Psoas muscle (tissue), 8 donors: ENCODE measurements at places on chromosomes 5 and 9.

DNA sequence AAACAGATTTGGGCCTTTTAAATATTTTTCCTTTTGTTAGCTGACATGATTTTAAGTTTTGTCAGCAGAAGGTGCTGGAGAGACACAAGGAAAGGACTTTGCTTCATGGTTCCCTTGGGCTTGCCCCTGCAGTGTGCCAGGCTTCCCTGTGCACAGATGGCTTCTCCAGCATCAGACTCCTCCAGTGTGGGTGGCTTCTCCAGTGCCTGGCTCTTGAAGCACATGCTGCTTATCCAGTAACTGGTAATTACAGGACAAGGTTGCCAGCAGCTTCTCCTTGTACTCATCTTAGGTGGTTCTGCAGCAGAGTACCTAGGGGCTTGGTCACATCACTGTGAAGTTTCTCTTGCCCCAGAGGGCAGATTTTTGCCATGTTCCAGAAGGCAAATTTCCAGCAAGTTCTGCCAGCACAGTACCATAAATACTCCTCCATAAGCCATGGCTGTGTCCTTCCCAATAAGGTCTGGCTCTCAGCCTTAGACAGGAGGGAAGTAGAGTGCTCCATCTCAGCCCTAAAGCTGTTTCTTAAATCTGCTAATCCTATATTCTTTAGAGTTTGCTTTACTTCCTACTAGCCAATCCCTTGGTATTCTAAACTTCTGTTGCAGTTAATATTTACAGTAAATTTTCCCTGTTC is 62.4 kb downstream of the PJA2 start:
- DNase-seq, result no peak
- peaks cover 13% of the 10 kb centered on the region for H3K4me1 ChIP-seq
- no peaks in the 10 kb centered on the region for H3K36me3 ChIP-seq
- H3K27me3 ChIP-seq, result no peaks in the 10 kb centered on the region
- no peak overlapping the region for H3K4me3 ChIP-seq
- no peak overlapping the region for H3K27ac ChIP-seq

DNA sequence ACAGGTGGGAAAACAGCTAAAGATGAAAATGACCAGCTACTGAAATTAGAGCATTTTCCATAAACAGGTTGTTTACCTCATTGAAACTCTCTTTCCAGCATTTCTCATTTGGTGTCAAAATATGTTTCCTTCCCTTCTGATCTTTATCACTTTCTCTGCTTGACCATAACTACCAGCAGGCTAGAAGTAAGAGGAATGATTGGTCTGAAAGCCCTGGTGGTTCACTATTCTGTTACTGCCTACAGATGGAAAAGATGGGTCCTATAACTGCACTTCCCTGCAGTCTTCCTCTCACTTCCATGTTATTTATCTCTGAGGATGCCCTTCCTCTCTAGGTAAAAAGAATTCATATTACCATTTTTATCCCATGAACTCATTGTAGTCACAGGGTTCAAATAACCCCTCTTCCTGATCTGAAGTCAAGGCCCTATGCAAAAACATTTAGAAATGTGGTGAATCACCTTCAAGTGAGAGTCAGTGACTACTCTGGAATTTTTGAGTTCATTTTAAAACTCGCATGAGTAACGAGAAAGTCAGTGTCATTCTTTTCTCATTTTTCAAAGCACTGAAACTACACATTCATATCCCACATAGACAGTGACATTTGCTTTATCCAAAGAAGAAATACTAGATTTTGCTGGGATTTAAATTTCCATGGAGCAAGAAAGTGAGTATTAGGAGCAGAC is 51.7 kb downstream of the ZNF474 start:
- H3K4me3 ChIP-seq, result no peak overlapping the region
- peaks cover 5% of the 10 kb centered on the region for H3K4me1 ChIP-seq
- no peak for DNase-seq
- H3K27ac ChIP-seq, result no peak overlapping the region
- no peaks in the 10 kb centered on the region for H3K36me3 ChIP-seq

GRCh38 chr5:177232358-177232757 is 71.2 kb downstream of the RAB24 start:
- H3K4me3 ChIP-seq, result no peak overlapping the region
- H3K36me3 ChIP-seq, result no peaks in the 10 kb centered on the region
- no peaks in the 10 kb centered on the region for H3K27me3 ChIP-seq
- peaks cover 43% of the 10 kb centered on the region for H3K4me1 ChIP-seq

DNA sequence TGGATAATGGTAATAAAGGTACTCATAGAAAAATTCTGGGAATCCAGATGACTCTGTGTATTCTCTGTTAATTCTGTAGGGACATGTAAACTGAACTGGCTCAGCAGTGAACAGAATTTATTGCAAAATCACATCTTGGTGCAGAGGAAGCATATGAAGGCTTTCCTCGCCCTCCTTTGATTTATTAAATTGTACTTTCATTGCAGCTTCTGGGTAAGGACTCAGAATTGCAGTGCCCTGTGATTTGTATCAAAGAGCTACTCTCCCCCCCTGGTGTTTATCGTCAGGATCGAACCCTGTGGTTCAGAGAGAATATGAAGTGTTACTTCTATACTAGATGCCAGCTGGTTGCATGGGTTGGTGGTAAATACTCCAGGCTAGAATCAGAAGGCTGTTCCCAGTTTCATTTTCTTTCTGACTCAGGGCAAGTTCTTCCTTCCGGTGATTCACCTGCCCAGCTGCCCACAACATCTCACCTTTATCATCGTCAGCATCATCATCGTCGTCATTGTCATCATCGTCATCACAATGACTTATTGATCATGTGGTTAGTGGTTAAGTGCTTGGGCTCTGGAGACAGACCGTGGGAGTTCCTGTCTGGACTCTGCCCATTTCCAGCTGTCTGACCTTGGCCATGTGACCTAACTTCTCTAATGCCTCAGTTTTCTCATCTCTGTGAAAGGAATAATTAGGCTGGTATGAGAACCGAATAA is 238.8 kb downstream of the ARHGAP26 start:
- H3K36me3 ChIP-seq, result no peaks in the 10 kb centered on the region
- peaks cover 20% of the 10 kb centered on the region for H3K4me1 ChIP-seq
- no peak for DNase-seq
- no peaks in the 10 kb centered on the region for H3K27me3 ChIP-seq
- no peak overlapping the region for H3K27ac ChIP-seq

- H3K36me3 ChIP-seq, result no peaks in the 10 kb centered on the region
- no peak for DNase-seq
- no peak overlapping the region for H3K4me3 ChIP-seq
- no peaks in the 10 kb centered on the region for H3K27me3 ChIP-seq
- no peak overlapping the region for H3K27ac ChIP-seq
Measured at GRCh38 chr9:19385786-19386501, 5.9 kb upstream of the RPS6 start.

GRCh38 chr9:7367726-7368125 is 431.9 kb downstream of the DMAC1 start:
- H3K36me3 ChIP-seq, result no peaks in the 10 kb centered on the region
- no peaks in the 10 kb centered on the region for H3K27me3 ChIP-seq
- peaks cover 29% of the 10 kb centered on the region for H3K4me1 ChIP-seq
- H3K4me3 ChIP-seq, result no peak overlapping the region

GRCh38 chr5:149420545-149421371 is 41.7 kb upstream of the IL17B start:
- peak overlapping the region; percentile 41 for H3K27ac ChIP-seq
- H3K4me1 ChIP-seq, result peaks cover 10% of the 10 kb centered on the region
- H3K27me3 ChIP-seq, result no peaks in the 10 kb centered on the region
- no peak overlapping the region for H3K4me3 ChIP-seq

- no peaks in the 10 kb centered on the region for H3K36me3 ChIP-seq
- no peak overlapping the region for H3K4me3 ChIP-seq
- no peaks in the 10 kb centered on the region for H3K27me3 ChIP-seq
- no peak for DNase-seq
Measured at GRCh38 chr5:168827636-168828035, 248.5 kb upstream of the PANK3 start.

DNA sequence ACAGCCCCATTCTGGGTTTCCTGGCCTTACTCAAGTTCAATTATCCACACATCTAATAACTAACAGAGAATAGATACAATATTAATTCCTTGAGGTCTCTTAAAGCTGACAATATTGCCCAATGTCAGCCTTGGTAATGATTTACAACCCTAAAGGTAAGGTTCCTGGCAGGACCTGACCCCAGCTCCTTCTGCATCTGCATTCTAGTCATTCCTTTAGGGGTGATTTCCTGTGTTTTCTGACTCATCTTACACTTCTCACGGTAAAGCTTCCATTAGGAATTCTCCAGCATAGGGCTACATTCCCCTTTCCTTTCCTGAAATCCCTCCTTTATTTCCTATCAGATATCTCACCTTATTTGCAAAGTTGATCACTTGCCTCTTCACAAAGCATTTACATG is 9.3 kb downstream of the HAVCR1 start:
- H3K27ac ChIP-seq, result no peak overlapping the region
- no peak overlapping the region for H3K4me3 ChIP-seq
- no peak for DNase-seq
- no peaks in the 10 kb centered on the region for H3K27me3 ChIP-seq

DNA sequence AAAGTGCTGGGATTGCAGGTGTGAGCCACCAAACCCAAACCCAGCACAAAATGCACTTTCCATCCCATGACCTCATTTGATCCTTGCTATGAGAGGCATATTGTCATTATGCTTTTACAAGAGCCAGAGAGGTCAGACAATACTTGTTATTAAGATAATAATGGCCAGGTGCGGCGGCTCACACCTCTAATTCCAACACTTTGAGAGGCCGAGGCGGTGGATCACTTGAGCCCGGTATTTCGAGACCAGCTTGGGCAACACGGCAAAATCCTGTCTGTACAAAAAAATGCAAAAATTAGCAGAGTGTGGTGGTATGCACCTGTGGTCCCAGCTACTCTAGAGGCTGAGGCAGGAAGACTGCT is 55.9 kb upstream of the IL17B start:
- no peak for DNase-seq
- no peak overlapping the region for H3K27ac ChIP-seq
- H3K27me3 ChIP-seq, result no peaks in the 10 kb centered on the region
- H3K36me3 ChIP-seq, result no peaks in the 10 kb centered on the region

DNA sequence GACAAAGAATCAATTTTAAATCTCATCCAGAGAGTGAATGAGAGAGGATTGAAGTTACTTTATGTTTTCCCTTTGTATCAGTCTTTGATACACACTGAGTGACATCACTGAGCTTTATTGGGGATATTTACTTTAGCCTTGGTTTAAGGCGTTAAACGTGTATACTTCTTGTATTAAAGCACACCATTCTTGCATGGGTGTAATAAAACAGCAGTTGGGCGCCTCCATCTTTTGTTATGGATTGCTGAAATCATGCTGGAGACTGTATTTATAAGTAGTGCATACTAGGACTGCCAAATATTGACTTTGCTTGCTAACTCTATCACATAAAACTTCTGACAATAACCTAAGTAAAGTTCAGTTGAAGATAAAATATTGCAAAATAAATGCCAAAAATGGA is 1755.8 kb upstream of the WWC1 start:
- no peaks in the 10 kb centered on the region for H3K27me3 ChIP-seq
- no peak overlapping the region for H3K27ac ChIP-seq
- no peak for DNase-seq

GRCh38 chr9:101442318-101442717 is 6.7 kb upstream of the ALDOB start:
- H3K4me3 ChIP-seq, result no peak overlapping the region
- no peaks in the 10 kb centered on the region for H3K36me3 ChIP-seq
- no peaks in the 10 kb centered on the region for H3K27me3 ChIP-seq

DNA sequence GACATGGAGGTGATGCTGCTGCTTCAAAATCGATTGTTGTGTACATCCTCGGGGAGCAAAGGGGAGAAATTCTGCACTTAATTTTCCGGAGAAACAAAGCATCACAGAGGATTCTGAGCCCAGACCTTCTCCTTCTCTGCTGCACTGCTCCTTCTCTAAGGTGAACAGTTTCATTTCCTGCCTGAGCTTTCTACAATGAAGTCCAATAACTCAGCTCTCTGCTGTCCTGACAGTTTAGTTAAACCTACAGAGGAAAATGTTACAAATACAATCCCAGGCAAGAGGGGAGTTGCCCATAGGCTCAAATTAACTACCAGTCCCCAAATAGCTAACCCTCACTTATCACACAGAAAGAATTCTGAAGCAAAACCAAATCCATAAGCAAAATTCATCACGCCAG is 206.3 kb downstream of the EFNA5 start:
- H3K4me1 ChIP-seq, result no peaks in the 10 kb centered on the region
- H3K36me3 ChIP-seq, result no peaks in the 10 kb centered on the region
- no peak overlapping the region for H3K27ac ChIP-seq
- no peaks in the 10 kb centered on the region for H3K27me3 ChIP-seq

GRCh38 chr5:43245724-43246385 is 53.8 kb downstream of the NIM1K start:
- DNase-seq, result no peak
- H3K27ac ChIP-seq, result no peak overlapping the region
- no peaks in the 10 kb centered on the region for H3K27me3 ChIP-seq
- no peaks in the 10 kb centered on the region for H3K36me3 ChIP-seq
- no peaks in the 10 kb centered on the region for H3K4me1 ChIP-seq

- H3K27ac ChIP-seq, result no peak overlapping the region
- no peaks in the 10 kb centered on the region for H3K27me3 ChIP-seq
- no peaks in the 10 kb centered on the region for H3K4me1 ChIP-seq
- no peak for DNase-seq
- H3K36me3 ChIP-seq, result no peaks in the 10 kb centered on the region
- no peak overlapping the region for H3K4me3 ChIP-seq
Measured at GRCh38 chr5:119309326-119309725, 46.5 kb upstream of the TNFAIP8 start.

DNA sequence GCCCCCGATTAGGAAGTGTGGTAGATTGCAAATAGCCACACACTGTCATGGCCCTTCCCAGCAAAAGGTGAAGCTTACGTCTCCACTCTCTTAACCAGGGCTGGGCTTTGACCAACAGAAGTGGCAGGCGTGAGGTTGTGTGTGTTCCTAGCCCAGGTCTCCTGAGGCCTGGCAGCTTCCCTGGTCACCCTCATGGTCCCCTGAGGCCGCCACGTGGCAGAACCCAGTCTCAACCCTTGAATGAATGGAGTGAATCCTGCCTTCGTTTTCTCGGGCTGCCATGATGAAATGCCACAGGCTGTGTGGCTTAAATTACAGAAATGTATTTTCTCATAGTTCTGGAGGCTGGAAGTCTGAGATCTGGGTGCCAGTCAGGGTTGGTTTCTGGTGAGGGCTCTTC is 370.4 kb downstream of the IRX2 start:
- no peak overlapping the region for H3K4me3 ChIP-seq
- DNase-seq, result no peak
- H3K27ac ChIP-seq, result no peak overlapping the region

- no peak overlapping the region for H3K4me3 ChIP-seq
- no peaks in the 10 kb centered on the region for H3K36me3 ChIP-seq
- H3K27me3 ChIP-seq, result no peaks in the 10 kb centered on the region
Measured at GRCh38 chr5:80092486-80093107, 57.4 kb downstream of the THBS4 start.

GRCh38 chr5:82975396-82975795 is 101.8 kb downstream of the TMEM167A start:
- H3K27ac ChIP-seq, result no peak overlapping the region
- no peaks in the 10 kb centered on the region for H3K36me3 ChIP-seq
- no peaks in the 10 kb centered on the region for H3K4me1 ChIP-seq
- DNase-seq, result no peak
- no peaks in the 10 kb centered on the region for H3K27me3 ChIP-seq

GRCh38 chr5:62814991-62815390 is 236.4 kb downstream of the LRRC70 start:
- no peaks in the 10 kb centered on the region for H3K4me1 ChIP-seq
- DNase-seq, result no peak
- no peak overlapping the region for H3K4me3 ChIP-seq
- no peaks in the 10 kb centered on the region for H3K36me3 ChIP-seq
- H3K27me3 ChIP-seq, result no peaks in the 10 kb centered on the region
- H3K27ac ChIP-seq, result no peak overlapping the region
